ENCODE measurements at places on chromosomes 7 and 10. TPM values are rescaled to one million over a fixed set of nuclear protein-coding genes. Genes with fewer than 3 reads are reported as not detected.

- H3K27ac ChIP-seq = no peak overlapping the region
- H3K36me3 ChIP-seq = no peaks in the 10 kb centered on the region
- H3K4me3 ChIP-seq = no peak overlapping the region
- peaks cover 6% of the 10 kb centered on the region for H3K4me1 ChIP-seq
Observed at GRCh38 chr10:4046712-4047354, 261.8 kb upstream of the KLF6 start.

DNA sequence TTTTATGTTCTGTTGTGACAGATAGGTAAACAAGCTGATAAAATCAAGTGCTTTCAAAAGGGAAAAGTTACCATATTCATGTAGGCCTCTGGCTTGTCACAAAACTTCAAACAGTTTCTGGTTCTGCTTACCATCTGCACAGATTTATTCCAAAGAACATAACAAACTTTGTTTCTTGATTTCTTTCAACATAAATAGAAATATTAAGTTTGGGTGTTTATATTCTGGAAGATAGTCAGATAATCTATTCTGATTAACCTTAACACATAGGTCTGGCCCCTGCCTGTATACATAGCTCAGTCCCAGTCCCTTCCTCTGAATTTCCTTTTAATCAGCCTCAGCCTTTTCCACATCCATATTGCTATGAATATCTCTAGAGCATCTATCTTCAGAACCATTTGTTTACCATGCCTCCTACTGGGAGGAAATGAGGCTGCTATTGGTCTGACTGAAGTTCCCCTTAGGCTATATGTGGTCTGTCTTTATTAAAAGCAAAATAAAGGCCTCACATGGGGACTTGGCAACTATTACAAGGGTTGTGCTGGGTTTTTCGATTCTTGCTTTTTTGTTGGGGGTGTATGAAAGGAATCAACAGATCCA is 319.0 kb downstream of the HPSE2 start:
- H3K27ac ChIP-seq = no peak overlapping the region
- peak; percentile 90 for DNase-seq
- no peaks in the 10 kb centered on the region for H3K36me3 ChIP-seq
- no peaks in the 10 kb centered on the region for H3K4me1 ChIP-seq
- H3K4me3 ChIP-seq = no peak overlapping the region

- H3K27ac ChIP-seq = no peak overlapping the region
- H3K36me3 ChIP-seq = no peaks in the 10 kb centered on the region
- H3K27me3 ChIP-seq = peaks cover 3% of the 10 kb centered on the region
- no peak for DNase-seq
Observed at GRCh38 chr7:128117691-128118090, 86.5 kb upstream of the LRRC4 start.

DNA sequence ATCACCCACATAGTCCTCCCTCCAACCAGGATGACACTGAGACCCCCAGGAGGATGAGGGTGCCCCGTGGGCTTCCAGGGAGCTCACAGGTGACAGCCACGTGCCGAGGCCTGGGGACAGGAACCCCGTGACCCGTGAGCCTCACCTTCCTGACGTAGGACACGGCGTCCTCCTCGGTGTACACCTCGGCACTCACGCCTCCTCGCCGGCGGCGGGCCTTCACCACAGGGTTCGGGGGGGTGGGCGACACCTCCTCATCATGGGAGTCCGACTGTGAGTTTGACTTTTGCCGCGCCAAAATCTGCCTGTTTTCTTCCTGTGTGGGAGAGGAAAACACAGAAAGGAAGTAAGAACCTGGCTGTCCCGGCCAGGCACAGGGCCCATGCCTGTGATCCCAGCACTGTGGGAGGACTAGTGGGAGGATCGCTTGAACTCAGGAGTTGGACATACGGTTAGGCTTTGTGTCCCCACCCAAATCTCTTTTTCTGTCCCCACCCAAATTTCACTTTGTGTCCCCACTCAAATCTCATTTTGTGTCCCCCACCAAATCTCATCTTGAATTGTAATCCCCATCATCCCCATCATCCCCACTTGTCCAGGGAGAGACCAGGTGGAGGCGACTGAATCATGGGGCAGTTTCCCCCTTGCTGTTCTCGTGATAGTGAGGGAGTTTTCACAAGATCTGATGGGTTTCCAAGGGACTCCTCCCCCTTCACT is 45.9 kb upstream of the DNAAF5 start:
- no peak for DNase-seq
- no peak overlapping the region for H3K4me3 ChIP-seq
- H3K27me3 ChIP-seq = no peaks in the 10 kb centered on the region
- no peaks in the 10 kb centered on the region for H3K4me1 ChIP-seq
- H3K27ac ChIP-seq = no peak overlapping the region

GRCh38 chr7:152617056-152617455 is 58.9 kb downstream of the XRCC2 start:
- H3K36me3 ChIP-seq = no peaks in the 10 kb centered on the region
- no peak overlapping the region for H3K4me3 ChIP-seq
- no peak for DNase-seq
- H3K27me3 ChIP-seq = no peaks in the 10 kb centered on the region
- no peaks in the 10 kb centered on the region for H3K4me1 ChIP-seq
- H3K27ac ChIP-seq = no peak overlapping the region

- no peak overlapping the region for H3K4me3 ChIP-seq
- no peaks in the 10 kb centered on the region for H3K36me3 ChIP-seq
- no peaks in the 10 kb centered on the region for H3K27me3 ChIP-seq
- H3K4me1 ChIP-seq = no peaks in the 10 kb centered on the region
- no peak overlapping the region for H3K27ac ChIP-seq
Observed at GRCh38 chr7:6168477-6168868, 104.0 kb downstream of the CYTH3 start.

- H3K4me3 ChIP-seq = no peak overlapping the region
- DNase-seq = no peak
- H3K27me3 ChIP-seq = no peaks in the 10 kb centered on the region
- H3K36me3 ChIP-seq = no peaks in the 10 kb centered on the region
Observed at GRCh38 chr7:39054731-39055130, 77.0 kb downstream of the POU6F2 start.

DNA sequence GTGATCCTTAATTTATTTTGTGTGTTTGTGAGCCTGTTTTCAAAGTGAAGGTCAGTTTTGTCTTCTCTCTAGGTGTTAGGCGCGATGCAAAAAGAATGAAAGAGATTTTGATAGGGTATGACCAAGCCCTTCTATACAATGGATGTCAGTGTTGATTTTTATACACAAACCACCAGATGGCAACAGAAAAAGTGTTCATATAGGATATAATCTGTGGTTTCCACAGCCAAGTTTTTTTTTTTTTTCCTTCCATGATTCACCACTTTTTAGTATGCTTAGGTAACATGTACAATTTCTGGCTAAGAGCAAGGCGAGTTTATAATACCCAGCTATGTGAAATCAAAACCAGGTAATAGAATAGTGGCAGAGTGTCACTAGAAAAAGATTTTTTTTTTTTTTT is 8.1 kb downstream of the SDK1 start:
- H3K4me1 ChIP-seq = no peaks in the 10 kb centered on the region
- H3K27me3 ChIP-seq = no peaks in the 10 kb centered on the region
- no peak overlapping the region for H3K27ac ChIP-seq
- no peaks in the 10 kb centered on the region for H3K36me3 ChIP-seq
- H3K4me3 ChIP-seq = no peak overlapping the region

DNA sequence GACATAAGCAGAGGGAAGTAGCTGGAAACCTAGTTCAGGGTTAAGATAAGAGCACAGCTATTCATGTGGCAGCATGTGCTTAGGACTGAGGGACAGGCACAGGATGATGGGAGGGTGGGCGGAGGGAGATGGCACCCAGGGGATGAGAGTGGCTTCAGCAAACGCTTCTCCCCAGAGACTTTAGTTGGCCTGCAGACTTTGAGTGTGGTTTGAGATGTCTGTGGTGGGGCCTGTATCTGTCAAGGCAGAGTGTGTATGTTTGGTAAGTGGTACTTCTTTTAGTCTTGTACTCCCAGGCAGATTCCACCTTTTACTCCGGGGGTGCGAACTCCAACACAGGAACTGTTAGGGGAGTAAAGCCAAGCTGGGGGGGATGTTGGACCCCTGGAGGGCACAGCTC is 88.9 kb downstream of the WDFY4 start:
- no peak overlapping the region for H3K27ac ChIP-seq
- no peaks in the 10 kb centered on the region for H3K4me1 ChIP-seq
- H3K27me3 ChIP-seq = no peaks in the 10 kb centered on the region
- no peak overlapping the region for H3K4me3 ChIP-seq
- DNase-seq = no peak

DNA sequence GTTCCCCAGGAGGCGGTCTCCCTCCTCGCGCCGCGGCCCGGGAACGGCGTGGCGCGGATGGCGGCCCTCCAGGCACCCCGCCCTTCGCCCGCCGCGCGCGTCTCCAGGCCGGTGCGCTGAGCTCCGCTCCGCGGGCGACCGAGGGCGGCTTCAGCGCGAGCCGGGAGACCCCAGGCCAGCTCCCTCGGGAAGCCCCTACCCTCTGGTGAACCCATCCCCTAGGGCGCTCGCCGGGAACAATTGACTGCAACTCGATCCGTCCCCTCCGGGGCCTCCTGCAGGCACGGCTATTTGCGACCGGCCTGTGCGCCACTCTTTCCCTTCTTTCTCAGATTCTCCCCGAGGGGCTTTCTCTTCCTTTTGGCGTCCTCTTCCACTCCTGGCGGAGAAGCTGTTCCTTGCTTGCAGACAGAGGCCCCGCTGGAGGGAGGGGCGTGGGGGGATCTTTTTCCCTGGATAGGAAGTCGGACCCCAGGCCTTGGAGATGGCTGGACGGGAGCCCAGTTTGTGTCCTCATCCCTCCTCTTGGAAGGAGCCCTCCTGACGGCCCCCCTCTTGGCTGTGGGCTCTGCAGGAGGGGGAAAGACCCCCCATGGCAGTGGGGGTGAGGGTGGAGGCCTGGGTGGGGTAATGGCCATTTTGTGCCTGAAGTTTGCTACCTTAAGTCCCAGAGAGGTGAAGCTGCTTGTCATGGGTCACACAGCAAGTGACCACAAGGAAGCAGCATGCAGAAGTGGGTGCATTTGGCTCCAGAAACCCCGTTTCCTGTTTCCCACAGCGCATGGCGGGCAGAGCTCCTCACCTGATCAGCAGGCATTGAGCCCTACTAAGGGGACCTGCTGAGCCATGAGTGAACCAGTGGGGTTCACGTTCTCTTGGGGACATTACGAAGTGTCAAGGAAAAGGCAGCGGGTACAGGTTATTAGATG is 171.2 kb upstream of the TNRC18 start:
- peak; percentile 85 for DNase-seq
- peak overlapping the region; percentile 59 for H3K4me3 ChIP-seq
- no peaks in the 10 kb centered on the region for H3K27me3 ChIP-seq
- no peaks in the 10 kb centered on the region for H3K36me3 ChIP-seq

DNA sequence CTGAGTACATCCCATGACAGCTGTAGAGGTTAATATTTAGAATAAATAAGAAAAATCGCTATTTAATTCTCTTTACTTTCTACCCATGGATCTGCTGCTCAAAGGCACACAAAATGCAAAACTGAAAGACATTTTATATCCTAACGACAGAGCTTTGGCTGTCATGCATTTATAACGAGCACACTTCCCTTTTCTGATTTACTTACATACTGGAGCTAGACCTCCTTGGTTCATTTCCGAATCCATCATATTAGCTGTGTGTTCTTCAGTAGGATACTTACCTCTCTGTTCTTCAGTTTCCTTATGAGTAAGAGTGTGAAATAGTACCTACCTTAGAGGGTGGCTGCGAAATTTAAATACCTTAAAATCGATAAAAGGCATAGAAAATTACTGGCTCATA is 10.9 kb downstream of the CALCR start:
- no peaks in the 10 kb centered on the region for H3K27me3 ChIP-seq
- no peaks in the 10 kb centered on the region for H3K36me3 ChIP-seq
- no peak for DNase-seq
- no peak overlapping the region for H3K4me3 ChIP-seq
- no peaks in the 10 kb centered on the region for H3K4me1 ChIP-seq

The BAMBI gene
- total RNA-seq = 7.8 TPM

The SDK1 gene
- 21.0 TPM for total RNA-seq

The SMIM30 gene
- 53.0 TPM for total RNA-seq

The IDI2 gene
- total RNA-seq = not detected

The FAM25A gene
- total RNA-seq = not detected

The STEAP4 gene
- 71.9 TPM for total RNA-seq

The SEC61A2 gene
- total RNA-seq = 17.5 TPM

Data from lung (tissue), 17 donors.